ENCODE measurements at places on chromosomes 11 and 22.
A peak's percentile ranks its signal among the peaks of the same experiment; 100 is the strongest.

DNA sequence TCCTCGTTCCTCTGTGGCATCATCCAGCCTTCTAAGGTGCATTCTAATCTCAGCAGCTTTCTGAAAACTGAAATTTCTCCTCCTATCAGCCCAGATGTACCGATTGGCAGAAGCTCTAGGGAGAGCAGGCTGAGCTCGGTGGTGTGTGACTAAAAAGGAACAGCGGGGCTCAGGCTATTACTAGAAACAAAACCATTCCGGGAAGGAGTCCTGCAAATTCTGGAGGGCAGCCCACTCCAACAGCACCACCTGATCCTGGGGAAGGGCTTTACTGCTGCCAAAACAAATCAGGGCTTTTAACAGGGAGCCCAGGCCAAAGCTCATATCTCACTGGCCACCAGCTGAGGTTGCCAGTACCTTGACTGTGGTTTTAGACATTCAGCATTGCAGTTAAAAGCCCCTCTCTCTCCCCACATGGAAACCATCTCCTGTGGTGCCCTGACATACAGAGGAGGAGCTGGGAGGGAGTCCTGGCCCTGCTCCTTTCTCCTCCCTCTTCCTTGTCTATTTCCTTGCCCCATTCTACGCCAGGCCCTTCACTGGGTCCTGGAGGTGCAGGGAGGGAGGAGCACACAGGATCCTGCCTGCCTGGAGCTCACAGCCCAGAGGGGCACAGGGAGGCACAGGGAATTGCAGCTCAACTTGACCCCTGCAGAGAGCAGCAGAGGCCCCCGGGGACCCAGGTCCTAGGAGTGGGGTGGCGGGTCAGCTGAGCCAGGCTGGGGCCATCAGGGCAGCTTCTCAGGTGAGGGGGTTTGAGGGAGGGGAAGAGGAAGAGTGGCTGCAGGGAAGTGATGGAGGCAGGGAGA is 889 bp downstream of the PLAAT4 start:
- peak; percentile 63 for DNase-seq

DNA sequence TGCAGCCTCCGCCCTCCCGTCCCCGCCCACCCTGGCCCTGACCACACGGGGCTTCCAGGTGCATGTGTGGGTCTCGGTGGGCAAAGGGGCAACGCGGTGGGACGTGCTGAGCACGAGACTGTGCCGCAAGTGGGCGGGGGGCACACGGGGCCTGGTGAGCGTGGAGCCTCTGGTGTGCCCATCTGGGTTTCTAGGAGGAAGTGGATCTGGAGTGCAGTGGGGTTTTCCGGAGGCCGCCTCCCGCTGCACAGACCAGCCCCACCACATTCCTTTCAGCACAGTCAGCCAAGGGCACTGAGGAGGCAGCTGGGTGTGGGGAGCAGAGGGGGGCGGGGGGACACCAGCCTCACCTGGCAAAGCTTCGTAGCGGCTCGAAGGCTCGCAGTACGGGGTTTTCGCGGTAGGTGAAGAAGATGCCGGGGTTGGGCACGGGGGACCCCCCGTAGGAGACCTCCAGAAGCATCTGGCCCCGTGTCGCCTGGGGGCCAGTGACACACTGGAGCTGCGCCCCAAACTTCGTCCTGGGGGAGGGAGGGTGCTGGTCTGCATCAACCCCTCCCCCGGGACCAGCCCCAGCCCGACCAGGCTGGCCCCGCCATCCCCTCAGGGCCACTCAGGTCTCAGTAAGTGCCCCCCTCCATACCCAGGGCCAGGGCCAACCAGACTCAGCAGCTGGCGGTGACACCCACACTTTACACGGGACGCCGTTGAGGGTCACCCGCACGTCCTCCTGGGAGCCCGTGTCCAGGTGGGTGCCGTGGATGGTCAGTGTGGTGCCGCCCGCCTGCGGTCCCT is 12.4 kb upstream of the MAPK11 start:
- no peak for DNase-seq

- no peak for DNase-seq
These were observed 9.9 kb downstream of the OR6M1 start for GRCh38 chr11:123796226-123796625.

- no peak for DNase-seq
These were observed 444 bp downstream of the CWF19L2 start for GRCh38 chr11:107457205-107457557.

DNA sequence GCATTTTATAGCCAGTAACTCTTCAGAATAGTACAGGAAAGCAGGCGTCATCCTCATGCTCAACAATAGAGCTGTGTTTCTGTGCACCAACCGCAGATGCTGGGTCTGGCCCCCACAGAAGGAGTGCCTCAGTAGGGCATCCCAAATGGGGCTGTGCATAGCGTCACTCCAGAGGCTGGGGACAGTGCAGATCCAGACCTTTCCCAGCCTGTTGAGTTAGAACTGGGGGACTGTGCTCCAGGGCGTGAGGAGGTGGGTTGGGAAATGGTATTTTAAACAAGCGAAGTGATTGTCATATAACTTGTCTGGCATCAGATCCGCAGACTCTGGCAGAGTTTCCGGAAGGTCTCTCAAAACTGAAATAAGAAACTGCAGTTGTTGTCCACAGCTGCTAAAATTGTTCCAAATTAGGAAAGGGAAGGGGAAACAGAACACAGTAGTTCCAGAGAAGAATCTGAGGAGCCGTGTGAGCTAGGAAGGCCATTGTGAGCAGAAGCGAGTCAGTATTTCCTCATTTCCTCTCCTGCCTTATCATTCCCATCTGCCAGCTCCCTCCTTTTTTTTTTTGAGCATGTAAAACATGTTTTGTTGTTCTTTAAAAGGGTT is 52.2 kb downstream of the JAM3 start:
- DNase-seq, result peak; percentile 71

DNA sequence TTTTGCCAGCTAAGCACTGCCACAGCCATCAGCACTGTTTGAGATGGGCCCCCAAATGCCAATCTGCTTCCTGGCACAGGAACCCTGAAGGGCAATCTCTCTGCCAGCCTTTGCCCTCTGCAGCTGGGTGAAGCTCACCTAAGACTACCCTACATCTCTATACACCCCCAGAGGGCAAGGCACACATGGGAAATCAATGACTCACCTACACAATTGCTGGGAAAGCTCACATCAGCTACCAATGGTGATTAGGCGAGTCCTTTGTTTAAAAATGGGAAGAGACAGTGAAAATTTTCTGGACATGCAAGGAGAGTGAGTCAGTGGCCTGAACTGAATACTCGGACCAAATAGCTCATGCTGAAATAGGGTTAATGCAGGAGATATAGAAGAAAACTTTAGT is 12.6 kb upstream of the PRDM11 start:
- no peak for DNase-seq

DNA sequence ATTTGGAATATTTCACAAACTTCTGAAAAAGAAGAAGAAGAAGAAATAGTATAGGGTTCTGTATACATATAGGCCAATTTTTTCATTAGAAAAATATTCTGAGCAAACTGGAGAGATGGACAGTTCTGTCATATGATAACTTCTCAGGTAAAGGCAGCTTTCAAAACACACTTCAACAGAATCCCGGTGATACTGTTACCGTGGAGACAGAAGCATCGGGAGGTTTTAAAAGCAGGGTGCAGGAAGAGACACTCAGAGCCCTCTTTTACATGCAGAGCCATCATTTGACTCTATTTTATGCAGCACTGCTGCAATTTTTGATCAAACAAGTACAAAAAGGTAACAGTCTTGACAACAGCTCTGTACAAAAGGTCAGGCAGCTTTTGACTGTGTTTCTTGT is 1785.4 kb downstream of the LRRC4C start:
- DNase-seq, result no peak

DNA sequence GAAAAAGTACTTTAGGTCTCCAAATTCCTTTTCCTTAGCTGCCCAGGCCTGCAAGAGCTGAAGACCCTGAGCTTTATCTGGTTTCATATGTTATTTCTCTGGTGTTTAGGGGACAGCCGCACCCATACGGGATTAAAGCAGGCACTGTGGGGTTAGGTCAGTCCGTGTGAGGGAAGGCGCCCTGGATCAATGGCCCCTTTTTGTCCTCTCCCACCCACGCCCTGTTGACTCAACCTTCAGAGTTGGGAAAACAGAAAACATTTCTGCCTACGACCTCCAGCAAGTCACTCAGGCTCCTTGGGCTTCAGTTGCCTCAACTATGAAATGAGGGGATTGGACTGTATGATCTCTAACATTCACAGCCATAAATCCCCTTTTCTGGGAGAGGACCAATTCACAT is 55.2 kb upstream of the BARX2 start:
- no peak for DNase-seq

DNA sequence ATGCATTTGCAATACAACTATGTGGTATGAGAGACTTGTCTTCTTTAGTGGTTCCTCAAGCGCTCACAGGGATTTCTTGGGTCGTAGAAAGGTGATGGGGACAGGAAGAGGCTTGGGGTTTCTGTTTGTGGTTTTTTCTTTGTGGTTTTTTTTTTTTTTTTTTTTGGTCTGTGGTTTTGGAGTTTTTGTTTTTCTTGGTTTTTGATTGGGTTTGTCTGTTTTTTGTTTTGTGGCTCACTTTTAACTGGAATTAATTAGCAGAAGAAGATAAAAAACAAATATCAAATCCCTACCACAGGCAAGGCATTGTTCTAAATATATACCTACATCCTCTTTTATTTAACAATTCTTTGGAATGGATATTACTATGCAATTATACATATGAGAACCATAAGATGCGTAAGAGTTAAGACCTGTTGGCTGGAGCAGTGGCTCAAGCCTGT is 5.5 kb downstream of the TTC28 start:
- DNase-seq, result no peak

DNA sequence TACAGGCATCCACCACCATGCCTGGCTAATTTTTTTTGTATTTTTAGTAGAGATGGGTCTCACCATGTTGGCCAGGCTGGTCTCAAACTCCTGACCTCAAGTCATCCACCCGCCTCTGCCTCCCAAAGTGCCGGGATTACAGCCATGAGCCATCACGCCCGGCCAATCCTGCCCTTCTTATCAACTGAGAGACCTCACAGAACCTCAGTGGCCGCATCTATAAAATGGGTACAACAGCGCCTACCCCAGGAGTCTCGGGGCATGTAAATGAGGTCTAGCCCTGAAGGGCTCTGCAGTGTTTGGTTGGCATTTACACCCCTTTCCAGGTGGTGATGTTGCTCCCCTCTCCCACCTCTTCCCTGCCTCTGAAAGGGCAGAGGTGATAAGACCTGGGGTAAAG is 11.7 kb downstream of the SYNGR1 start:
- DNase-seq, result no peak

DNA sequence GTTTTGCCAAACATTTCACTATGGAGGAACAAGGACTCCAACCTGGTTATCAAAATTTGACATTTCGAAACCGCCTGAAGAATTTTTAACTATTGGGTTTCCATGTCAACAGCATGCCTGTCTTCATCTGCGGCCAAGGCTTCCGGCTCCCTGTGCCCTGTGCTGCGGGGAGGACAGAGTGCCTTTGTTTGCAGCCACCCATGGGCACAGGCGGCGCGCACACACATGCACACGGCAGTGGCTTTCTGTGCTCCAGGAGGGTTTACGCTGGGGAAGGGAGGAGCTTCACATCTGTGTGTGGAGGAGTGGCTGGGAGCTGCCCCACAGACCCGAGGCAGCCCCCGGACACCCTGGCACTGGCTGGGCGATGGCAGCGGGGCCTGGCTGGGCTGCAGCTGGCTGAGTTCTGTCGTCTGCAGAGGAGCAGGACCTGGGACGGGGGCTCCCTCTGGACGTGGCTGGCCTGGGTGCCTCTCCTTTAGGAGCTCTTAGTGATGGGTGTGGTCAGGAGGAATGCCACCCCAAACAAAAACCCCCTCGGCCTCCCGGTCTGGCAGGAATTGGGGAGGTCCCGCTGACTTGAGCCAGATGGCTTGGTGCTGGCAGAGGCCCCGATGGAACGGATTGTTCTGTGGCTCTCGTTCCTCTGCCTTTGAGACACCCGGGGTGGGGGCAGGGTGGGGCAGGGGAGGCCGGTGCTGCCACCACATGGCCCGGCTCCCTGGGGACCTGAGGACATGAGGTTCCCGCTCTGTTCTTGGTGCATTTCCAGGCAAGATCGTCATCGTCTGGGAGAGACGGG is 1290.9 kb downstream of the BRD1 start:
- DNase-seq, result no peak

- DNase-seq, result no peak
These were observed 23.5 kb upstream of the ARHGAP8 start for GRCh38 chr22:44728761-44729324.

DNA sequence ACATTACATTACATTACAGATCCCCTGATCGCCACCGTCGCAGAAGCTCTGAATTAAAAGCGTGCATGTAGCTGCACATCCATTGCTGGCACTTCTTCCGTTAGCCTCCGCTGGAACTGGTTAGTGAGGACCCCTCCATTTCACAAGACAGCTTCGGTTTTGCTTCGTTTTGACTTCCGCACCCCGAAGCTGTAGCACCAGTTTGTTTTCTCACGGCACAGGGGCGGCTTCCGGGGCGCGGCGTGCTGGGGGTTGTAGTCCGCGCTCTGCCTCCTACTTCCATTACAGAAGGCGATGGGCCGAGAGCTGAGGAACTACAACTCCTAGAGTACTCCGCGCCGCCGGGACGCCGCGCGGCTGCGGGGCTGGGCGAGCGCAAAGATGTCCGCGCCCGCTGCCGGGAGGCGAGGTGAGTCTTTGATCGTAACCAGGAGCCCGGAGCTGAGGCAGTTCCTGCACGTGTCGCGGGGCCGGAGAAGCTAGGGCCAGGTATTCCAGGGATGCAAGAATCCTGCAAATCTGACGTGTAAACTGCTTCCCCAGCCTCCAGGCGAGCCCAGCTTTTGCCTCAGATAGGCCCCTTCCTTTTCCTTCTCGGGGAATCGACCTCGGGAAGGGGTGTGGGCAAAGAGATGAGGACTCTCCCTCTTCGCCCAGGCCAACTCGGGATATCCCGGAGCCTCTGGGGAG is at the start of gene PEX26:
Gene PEX26 (plus strand): TSS at position 352 of the 690 bp plus-strand sequence. CDS start 387 bp downstream, outside the sequence.
- DNase-seq, result peak; percentile 97

DNA sequence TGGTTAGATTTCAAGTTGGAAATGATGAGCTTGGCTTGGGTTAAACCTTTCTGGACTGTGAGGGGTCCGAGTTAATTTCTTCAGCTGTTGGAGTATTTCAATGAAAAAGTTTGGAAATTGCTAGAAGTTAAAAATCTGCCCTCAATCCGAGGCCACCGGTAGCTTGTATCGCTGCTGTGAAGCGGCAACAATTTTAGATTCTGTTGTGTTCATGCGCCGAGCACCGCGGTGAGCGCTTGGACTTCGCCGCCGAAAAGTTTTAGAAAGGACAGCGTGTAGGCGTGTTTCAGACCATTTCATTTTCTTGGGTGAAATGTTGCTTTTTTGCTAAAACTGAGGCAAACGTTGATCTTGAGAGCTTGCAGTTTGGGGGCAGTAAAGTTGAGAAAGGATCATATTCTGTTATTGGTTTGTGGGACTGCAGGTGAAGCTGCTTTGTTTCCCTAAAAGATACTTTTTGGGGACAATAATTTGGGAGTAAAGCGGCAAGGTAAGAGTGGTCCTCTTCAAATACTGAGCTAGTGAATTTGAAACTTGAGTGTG is 928 bp downstream of the FBXO7 start:
- peak; percentile 83 for DNase-seq

DNA sequence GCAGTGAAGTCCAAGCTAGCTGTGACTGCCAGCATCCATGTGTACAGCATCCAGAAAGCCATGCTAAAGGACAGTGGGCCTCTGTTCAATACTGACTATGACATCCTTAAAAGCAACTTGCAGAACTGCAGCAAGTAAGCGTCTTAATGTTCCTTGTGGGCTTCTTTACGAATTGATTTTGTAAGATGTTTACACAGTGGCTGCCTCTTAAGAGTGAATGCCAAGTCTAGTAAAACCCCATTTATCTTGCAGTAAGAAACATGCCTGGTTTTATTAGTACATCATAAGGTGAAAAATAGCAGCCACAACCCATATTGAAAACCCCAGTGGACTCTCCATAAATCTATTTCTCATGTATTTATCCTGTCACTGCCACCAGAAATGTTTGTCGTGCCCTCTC is 20.5 kb downstream of the POLD3 start:
- DNase-seq, result no peak
